ENCODE measurements at places on chromosomes 4 and X. TPM values are rescaled to one million over a fixed set of nuclear protein-coding genes. Genes with fewer than 3 reads are reported as not detected.

The VCX3B gene
- total RNA-seq = not detected

The PNMA6A gene
- total RNA-seq = 11.5 TPM

The CCDC149 gene
- 28.0 TPM for total RNA-seq

The SPINK2 gene
- not detected for total RNA-seq

The CLDN22 gene
- total RNA-seq = not detected

The TXK gene
- total RNA-seq = 2.9 TPM

The PNCK gene
- total RNA-seq = 29.3 TPM

The LINC00632 gene
- 131 TPM for total RNA-seq

The RBM47 gene
- total RNA-seq = 18.8 TPM

The SMAD1 gene
- total RNA-seq = 44.1 TPM

Measured in camera-type eye (tissue), 1 donor.